CD8-positive, alpha-beta memory T cell (primary cell): ENCODE measurements at places on chromosomes 1 and 21.
A peak's percentile ranks its signal among the peaks of the same experiment; 100 is the strongest.

GRCh38 chr1:116515702-116516101, 55.1 kb downstream of the CD58 start:
- DNase-seq = peak; percentile 8

DNA sequence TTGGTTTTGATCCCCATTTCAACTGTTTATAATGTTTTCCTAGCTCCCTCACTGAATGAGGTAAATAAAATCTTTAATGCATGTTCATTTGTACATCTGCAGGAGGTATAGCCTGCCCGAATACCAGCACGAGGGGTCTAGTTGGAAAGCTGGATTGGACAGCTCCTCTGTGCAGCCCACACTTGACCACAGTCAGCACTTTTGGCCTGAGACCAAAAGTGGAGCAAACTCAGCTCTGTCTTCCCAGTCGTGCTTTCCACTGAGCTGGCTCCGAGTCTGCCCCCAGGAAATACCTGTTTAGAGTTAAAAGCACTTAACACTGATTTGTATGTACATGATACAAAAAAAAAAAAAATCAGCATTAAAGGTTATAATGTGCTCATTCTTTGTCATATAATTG, 224.4 kb downstream of the DSCAM start:
- DNase-seq = no peak

DNA sequence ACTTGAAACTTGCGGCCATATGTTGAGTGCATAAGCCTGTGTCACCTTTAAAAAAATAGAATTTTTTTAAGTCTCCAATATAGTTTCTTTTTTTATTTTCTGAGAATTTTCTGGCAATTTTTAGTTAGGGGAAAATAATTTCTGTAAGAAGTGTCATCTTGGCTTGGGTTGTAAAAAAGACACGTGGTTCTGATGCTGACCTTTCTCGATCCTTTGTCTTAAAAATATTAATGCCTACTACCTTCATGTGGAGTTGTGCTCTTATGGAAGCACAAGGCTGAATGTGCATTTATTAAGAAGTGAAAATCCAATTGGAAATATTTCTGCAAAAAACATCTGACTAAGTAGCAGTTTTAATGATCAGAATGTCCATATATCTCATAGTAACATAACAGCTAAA, 3.5 kb downstream of the ELAVL4 start:
- DNase-seq = no peak

GRCh38 chr1:236288620-236288976, 6.8 kb upstream of the ERO1B start:
- no peak for DNase-seq

GRCh38 chr1:76090283-76091203, 16.0 kb downstream of the ST6GALNAC3 start:
- DNase-seq = no peak

DNA sequence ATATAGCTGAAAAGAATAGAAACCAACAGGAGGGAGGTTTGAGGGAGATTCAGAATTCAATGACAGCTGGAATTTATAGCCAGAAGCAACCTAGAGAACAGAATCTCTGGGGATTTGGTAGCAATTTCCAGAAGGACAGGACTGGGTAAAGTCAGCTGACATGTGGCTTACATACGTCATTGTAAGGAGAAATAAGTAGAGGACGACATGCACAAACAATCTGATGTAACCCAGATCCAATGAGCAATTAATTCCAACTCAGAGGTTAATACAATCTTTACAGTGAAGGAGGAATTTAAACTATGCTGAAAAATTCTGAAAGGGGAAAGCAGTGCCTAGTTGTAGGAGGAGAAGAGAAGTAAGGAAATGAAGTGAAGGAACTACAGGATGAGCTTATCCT, 383.9 kb downstream of the PTBP2 start:
- DNase-seq = no peak

GRCh38 chr1:5010236-5010635, 355.8 kb downstream of the AJAP1 start:
- DNase-seq = no peak

DNA sequence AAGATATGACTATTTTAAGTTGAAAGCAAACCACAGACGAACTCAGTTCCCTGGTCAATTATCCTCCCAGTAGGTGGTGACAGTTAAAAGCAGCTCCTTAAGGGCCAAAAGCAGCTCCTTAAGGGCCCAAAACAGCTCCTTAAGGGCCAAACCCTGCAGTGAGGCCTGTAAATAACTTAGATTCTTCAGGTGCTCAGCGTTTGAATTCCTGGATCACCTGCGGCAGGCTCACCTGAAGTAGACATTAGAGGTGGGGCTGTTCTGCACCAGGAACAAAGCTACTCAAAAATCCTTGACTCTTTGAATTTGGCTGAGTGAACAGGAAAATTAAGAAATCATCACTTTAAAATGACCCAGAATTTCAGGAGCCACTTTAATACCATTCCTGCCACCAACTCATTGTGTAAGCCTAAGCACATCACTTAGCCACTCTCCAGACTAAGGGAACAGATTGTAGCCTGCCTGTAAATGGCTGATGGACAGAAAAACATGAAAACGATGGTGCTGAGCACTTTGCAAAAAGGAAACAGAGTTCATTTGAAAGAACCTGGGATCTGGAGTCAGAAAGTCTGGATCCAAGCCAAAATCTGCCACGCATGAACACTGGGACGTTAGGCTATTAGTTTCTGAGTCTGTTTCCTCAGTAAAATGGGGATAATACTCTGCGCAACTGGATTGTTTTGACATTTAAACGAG, 126.9 kb downstream of the LRIG2 start:
- no peak for DNase-seq

- DNase-seq = no peak
Measured at GRCh38 chr1:28087614-28088167, 719 bp downstream of the EYA3 start.

DNA sequence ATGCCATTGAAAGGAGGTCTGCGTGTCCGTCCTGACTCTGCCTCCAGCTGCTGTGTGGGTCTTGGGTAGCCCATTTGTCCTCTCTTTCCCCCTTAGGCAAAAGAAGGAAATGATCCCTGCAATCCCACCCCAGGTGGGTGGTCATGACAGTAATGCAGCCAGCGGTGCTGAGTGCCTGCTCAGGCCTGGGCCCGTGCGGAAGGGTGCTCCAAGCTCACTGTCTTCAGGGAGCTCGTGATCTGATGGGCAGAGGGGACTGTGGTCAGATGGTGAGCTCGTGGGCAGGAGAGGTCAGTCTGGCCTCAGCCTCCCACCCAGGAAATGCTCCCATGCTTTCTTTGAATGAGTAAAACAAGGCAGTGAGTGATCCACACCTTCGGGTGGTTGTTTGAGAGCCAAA, 35.3 kb upstream of the TTC4 start:
- DNase-seq = no peak

- no peak for DNase-seq
Measured at GRCh38 chr1:197807216-197807615, 31.9 kb upstream of the DENND1B start.

DNA sequence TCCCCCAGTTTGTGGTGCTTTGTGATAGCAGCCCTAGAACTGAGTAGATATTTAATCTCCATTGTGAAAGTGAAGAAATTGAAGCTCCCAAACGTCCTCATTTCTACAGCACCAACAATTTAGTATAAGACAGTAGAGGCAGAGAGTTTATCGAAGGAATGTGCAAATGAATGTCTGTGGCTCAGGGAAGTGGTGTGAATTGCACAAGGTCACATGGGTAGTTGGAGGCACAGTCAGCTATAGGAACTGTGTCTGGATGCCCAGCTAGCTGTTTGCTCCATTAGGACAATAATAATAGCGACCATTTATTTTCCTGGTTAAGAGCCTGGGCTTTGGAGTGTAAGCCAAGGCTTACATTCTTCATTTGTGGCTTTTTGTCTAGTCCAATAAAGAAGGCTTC, 144.4 kb upstream of the USP24 start:
- DNase-seq = no peak

GRCh38 chr1:191142748-191143147, 665.1 kb upstream of the BRINP3 start:
- no peak for DNase-seq

DNA sequence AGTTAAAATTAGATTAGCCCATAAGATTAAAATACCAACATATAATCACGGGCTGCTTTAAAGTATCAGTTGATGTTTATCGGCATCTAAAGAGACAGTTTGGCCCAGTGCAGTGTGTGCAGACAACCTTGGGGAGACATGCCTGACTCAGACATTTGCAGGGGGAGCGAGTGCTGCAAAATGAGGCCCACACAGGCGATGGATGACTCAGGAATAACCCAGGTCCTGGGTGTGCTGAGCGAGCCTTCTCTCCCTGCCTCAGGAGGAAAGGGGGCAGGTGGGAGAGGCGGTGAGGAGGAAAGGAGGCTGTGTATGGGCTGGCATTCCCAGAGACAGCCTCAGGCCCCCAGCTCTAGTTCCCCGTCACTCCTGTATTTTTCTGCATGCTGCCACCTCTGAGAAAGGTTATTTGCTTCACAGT, 9.0 kb downstream of the SLC9A1 start:
- DNase-seq = no peak

- DNase-seq = no peak
Measured at GRCh38 chr1:45429561-45430159, 61.3 kb downstream of the TESK2 start.

DNA sequence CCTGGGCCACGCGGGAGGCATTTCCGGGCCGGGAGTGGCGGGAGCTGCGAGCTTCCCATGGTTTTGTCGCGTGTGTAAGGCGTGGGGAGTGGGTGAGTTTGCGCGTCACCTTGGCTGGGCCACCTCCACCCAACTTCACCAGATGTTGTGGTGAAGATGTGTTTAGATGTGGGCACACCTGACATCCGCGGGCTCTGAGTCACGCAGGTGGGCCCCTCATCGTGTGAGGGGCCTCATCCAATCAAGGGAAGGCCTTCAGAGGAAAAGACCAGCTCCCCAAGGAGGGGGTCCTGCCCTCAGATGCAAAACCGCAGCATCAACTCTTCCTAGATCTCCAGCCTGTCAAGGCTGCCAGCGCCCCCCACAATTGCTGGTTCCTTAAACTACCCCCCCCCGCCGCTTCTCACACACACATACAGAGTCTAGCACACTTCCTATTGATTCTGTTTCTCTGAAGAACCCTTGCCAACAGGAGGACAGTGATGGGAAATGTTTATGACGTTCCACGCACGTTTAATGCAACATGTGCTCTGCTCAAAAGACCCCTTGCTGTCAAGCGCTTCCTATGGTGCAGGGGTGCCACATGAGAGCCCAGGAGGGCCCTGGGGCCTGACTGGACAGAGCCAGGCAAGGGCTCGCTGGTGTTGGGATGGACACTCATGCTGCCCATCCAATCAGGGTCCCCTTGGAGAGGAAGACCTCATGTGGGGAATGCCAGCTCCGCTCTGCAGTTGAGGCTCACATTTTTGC, 11.9 kb downstream of the ACTRT2 start:
- DNase-seq = no peak

GRCh38 chr21:45387506-45387905, 17.5 kb upstream of the COL18A1 start:
- no peak for DNase-seq

DNA sequence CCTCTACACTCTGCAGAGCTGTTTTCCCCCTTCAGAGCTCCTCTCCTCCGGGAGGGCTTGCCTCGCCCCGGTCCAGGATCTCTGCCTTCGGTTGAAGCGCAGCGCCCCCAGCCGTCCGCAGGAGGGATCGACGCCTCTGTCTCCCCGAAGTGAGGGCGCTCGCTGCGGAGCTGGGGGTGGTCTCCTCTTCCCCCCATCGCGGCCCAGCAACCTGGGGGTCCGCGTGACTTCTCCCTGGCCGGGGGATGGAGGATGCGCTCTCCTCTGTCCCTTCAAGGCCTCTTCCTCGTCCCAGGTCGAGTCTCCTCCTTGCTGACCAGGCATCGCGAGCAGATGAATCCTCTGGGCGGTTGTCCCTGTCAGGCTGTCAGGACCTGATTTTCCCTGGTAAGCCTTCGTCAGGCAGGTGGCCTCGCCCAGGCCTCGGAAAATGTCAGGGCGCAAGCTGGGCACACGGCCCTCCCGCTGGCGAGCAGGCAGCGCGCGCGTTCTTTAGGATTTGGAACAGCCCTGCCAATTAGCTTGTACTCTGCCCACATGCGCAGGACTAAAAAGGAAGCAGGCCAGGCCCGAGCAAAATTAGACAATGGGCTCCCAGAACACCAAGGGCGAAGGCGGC, 90.5 kb downstream of the EDEM3 start:
- peak; percentile 64 for DNase-seq

DNA sequence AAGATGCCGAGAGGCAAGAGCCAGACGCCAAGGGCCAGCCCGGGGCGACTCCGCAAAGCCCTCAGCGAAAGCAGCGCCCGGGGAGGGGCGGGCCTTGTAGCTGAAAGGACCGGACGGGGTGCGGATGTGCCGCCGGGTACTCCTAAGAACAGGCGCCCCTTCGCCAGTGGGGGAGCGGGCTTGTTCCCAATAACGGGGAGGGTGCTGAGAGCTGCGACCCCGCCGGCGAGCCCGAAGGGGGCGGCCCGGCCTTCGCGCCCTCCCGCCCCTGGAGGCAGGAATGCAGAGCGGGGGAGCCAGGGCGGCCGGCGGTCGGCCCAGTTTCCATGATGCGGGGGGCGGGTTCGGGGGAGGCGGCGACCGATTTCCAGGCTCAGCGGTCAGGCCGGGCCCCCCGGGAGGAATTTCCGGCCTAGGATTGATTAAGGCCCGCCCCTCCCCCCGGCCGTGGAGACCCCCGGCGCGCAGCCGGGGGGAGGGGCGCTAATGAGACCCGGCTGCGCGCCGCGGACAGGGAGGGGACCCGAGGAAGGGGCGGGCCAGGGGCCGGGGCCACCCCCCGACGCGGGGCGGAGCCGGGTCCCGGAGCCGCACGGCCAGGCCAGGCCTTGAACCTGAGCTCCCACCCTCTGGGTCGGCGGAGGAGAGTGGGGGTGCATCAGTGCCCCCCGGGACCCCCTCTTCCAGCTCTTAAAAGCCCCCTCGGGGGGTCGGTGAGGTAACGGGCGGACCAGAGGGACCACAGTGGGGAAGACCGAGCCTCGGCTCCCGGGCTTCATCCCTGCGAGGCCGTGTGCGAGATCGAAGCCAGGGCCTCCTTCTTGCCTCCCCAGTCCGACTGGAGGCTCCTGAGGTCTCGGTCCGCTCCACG, 898 bp upstream of the TMEM200B start:
- peak; percentile 37 for DNase-seq

DNA sequence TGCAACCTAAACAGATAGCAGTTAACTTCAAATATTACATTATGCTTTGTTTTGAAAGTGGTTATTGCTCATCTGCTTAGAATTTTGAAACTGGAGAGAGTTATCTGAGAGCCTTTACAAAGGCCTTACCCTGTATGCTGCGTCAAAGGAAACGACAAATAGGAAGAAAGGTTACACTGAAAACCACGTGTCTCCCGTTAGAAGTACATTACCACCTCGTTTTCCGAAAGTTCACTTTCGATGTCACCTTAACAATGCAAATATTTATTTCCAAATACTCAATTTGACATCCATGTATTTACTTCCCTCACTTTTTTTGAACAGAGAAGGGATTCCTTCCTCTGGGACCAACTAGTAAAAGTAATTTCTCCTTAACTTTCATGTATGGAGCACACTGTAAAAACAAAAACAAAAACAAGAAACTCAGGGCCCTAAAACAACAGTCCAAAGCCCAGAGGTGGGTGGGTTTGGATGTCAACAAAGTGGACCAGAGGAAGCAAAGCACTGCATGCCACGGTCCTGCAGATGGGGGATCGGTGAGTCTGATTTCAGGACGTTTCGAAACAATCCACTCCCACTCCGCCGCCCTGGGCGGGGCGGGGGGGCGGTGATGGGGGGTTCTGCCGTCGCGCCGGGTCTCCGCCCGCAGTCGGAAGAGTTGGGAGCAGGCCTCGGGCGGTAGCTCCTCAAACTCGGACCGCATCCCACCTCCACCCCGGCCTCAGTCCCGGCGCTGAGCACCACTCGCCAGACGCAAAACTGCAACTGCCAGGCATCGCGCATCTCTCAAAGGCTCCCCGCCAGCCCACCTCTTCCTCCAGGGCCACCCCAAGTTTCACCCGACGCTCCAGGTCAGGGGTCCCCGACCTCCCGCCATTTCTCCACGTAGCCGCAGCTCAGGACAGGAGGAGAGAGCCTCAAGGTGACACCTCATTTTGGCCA, 841 bp downstream of the ADSS2 start:
- DNase-seq = peak; percentile 75
